ENCODE measurements at places on chromosomes 12 and 14. TPM values are rescaled to one million over a fixed set of nuclear protein-coding genes. Genes with fewer than 3 reads are reported as not detected.

GRCh38 chr12:92504594-92504981, 198.2 kb upstream of the PLEKHG7 start:
- DNase-seq: no peak

The ACSM4 gene
- not detected for total RNA-seq

DNA sequence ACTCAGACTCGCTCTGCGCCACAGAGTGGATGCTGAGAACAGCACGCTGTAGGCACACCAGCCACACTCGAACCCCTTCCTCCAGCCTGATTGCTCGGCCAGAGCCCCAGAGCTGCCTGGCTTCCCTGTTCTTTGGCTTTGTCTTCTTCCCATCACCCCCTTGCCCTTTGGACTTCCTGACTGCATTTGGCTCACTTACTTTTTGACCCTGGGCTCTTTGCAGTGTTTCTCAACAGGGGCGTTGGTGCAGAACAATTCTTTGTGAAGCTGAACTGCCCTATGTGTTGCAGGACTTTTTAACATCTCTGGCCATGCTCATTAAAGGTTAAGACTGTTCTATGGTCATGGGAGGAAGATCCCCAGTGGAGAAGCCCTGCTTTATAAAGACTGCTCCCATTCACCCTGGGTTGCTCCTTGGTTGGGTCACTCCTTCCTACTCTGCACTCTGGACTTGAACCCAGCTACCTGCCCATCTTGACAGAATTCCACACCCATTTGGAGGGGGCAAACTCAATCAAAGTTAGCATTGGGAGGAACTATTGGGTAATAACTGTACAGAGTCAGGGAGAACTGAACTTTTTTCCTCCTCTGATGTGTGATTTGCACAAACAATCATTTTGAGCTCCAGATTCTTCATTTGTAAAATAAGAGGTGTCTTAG, 127.7 kb upstream of the PLEKHG7 start:
- DNase-seq: no peak

- DNase-seq: no peak
Observed at GRCh38 chr12:52837413-52837741, 3.3 kb upstream of the KRT79 start.

DNA sequence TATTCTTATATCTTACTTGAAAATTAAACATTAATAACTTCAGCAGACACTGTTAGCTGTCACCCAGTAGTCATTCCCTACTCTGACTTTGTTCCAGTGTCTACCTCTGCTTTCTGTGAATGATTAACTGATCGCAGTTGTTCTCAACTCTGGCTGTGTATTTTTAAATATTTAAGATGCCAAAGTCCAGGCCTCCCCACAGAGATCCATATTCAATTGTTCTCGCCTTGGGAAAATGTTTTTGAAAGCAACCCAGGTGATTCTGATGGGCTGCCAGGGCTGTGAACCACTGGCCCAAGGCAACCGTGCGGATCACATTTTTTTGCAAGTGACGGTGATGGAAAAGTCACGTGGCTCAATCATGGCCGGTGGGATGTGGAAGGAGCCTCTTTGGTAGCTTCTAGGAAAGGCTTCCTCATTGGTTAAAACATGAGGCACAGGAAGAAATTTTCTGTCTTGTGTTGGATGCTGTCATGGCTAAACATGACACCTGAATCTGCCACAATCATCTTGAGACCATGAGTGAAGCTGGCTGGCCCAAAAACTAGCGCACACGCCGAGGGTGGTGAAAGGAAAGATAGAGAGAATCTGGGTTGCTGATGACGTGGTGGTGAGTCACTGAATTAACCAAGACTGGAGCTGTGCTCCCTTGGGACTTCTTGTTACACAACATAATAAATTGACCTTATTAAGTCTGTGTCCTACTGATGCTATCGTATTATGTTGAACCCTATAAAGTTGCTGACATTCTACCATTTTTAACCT, 37.2 kb downstream of the RDH12 start:
- peak; percentile 23 for DNase-seq

GRCh38 chr14:85481471-85481870, 48.5 kb upstream of the FLRT2 start:
- no peak for DNase-seq

DNA sequence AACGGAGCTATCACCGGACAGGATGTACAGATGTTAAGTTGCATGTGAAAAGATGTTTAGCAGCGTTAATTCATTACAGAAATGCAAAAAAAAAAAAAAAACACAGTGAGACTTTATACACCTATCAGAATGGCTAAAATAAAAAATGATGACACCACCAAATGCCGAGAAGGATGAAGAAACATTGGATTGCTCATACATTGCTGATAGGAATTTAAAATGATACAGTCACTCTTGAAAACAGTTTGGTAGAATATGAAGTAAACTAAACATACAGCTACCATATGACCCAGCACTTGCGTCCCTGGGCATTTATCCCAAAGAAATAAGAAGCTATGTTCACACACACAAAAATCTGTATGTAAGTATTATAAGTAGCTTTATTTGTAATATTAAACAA, 574.1 kb downstream of the SLC16A7 start:
- DNase-seq: no peak

DNA sequence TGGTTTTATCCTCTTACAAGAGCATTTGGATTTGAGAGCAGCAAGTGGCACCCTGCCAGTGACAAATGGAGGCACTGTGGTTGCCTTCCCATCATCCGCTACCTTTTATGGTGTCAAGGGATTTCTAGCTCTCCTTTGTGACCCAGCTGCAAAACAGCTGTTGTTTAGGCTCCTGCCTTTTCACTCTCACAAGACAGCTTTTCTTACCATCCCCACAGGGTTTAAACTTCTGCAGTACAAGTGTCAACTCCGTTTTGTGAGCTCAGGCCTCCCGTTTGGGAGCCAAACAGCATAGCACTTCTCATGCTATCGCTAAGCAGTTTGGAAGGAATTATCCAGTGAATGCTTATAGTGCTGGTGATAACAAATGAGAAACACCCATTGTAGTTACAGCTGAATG, 331.4 kb downstream of the TMTC2 start:
- DNase-seq: no peak

DNA sequence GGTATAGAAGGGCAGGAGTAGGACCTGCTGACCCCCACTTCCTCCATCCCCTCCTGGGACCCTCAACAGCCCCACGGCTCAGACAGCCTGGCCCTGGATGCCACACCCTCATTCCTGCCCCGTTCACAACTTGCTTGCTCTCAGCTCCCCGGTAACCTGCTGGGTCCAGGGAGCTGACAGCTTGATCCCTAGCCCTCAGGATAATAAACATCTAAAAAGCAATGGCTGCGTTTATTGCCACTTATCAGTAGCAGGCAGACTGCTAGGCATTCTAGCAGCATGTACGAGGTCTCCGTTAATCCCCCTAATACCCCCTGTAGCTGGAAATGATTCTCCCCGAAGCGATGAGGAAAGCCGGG, 24.3 kb upstream of the RPLP0 start:
- no peak for DNase-seq

DNA sequence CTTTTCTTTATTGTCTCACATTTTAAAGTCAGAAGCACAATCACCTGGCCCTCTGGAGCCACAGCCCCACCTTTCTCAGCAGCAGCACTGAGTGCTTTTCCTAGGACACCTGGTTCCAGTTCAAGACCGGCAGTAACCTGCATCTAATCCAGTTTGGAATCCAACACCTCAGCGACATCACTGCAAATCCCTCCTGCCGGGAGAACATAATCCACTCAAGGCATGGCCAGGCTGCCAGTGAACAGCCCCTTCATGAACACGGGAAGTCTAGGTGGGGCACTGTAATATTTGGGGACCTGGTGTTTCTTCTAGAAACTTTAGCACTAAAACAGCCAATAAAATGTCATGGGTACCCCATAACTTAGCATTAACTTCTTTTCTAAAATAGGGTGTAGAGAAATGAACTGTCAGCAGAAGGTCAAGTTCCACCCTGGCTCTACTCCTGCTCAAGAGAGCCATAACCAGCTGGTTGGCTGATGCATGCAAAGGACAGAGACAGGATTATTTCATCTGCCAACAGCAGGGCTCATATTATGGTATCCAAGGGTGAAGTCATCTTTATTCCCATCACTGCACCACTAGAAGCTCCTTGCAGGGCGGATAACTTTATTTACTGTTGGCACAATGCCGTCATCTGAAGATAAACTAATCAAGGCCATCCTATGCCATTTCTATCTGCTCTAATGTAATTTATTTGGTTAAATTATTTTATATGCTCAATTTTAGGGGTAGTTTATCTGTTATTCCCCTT, 76.7 kb downstream of the TTC7B start:
- no peak for DNase-seq

DNA sequence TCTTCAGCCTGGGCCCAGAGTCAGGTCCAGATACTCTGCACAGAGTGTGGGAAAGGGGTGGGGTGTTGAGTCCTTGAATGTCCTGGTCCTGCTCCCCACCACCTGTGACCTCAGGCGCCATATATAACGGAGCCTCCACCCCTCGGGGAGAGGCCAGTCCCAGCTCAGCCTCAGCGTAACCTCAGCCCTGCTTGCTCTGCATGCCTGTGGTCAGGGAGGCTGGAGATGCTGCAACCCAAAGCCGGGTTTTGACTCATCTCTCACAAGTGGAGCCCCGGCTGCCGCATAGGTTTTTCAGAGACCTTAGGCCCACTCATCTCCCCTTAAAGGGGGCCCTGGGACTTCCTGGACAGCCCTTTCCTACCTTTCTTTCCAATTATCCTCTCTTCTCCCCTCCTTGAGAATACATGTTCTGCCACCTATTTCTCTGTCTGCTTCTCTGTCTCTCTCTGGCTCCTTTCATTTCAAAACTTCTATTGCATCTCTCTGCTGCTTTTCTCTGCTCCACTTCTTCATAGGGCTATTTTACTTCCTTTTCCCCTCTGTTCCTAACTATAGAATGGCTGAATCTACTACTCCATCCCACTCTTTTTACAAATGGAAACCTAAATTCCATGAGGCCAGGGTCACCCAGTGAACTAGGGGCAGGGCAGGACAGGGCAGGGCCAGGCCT, 1.2 kb downstream of the ITGB7 start:
- no peak for DNase-seq

The OVCH1 gene
- not detected for total RNA-seq

GRCh38 chr12:102534899-102535298, 54.5 kb upstream of the IGF1 start:
- DNase-seq: no peak

DNA sequence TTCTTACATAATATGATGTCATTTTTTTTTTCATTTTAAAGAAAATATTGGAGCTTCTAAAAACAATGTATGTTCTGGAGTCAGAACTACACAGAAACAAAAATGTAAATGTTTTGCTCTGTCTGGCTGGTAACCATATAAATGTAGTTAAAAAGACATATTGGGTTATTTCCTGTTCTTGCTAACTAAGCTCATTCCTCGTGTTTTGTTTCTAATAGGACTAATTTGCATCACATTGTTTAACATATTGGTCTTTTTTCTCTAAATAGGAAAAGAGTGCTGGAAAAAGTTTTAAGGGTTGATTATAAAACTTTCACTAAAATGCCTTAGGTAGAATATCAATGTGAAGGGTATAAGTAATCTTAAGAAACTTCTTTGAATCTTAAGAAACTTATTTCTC, 221.3 kb downstream of the SLC6A15 start:
- no peak for DNase-seq

The PTGDR gene
- 0.66 TPM for total RNA-seq

The KRT86 gene
- total RNA-seq: 0.31 TPM

- no peak for DNase-seq
Observed at GRCh38 chr14:26078561-26078960, 519.3 kb downstream of the NOVA1 start.

DNA sequence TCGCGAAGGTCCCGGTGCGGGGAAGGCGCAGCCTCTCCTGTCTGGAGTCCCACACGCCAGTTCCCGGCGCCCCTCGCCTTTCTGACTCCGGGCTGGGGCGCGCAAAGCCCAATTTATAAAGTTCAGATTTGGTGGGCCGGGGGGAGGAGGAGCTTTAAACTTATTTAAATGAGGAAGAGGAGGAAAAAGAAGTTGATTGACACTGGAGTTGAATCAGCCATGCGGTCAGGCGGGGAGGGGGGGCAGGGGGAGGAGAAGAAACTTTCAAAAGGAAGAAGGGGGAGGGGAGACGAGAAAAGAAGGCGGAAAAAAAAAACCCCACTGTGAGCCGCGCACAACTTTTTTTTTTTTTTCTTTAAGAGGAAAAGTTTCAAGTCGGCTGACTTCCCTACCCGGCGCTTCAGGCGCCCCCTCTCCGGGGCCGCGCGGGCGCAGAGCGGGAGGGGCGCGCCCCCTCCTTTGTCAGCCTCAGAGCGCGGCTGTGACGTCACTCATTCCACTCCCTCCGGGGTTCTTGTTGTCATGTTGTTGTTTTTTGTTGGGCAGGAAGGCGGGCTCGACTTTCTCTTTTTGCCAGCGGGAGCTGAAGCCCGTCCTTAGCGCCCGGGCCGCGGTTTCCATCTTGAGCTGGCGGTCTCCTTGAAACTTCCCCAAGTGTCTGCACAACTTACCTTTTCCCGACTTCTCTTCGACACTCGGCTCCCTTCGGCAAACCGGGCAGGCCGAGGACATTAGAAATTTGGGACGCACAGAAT, at the start of gene ZFP36L1:
Gene ZFP36L1, minus strand, starts transcription at position 89 of the 755 bp plus-strand sequence. CDS start 129 bp downstream, outside the sequence.
- DNase-seq: peak; percentile 93

- DNase-seq: no peak
Observed at GRCh38 chr14:85363358-85363757, 166.6 kb upstream of the FLRT2 start.

GRCh38 chr12:1367331-1368291, 226.8 kb downstream of the FBXL14 start:
- no peak for DNase-seq

GRCh38 chr14:61103541-61104339, 122.7 kb downstream of the SLC38A6 start:
- DNase-seq: no peak

DNA sequence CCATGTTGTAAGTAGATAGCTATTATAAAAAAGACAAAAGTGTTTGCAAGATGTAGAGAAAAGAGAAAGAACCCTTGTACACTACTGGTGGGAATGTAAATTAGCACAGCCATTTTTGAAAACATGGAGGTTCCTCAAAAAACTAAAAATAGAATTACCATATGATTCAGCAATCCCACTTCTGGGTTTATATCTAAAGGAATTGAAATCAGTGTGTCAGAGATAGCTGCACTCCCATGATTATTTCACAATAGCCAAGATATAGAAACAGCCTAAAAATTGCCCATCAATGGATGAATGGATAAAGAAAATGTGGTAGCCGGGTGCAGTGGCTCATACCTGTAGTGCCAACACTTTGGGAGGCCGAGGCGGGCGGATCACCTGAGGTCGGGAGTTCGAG, 9.2 kb downstream of the PSMC6 start:
- DNase-seq: no peak

- DNase-seq: peak; percentile 70
Observed at GRCh38 chr12:8644345-8645248, 18.0 kb downstream of the MFAP5 start.

DNA sequence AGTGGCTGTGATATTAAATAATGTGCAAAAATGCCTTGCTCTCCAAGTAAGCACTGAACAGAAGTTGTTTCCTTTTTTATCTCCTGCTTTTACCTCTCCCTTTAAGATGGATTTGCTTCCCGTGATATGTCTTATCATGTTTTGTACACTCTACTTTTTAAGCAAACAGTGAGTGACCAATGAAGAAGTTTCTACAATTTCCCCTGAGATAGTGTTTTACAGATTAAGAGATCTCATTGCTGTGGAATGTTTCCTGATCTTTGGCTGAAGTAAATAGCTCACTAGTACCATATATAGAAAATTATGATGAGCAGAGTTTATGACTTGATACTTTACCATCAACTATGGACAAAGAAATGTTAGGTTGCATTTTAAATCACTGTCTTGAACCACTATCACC, 184.8 kb upstream of the PDE3A start:
- DNase-seq: no peak

The RFX4 gene
- total RNA-seq: not detected

Data from CD8-positive, alpha-beta memory T cell (primary cell).